Effector CD4-positive, alpha-beta T cell (primary cell): ENCODE measurements at places on chromosomes 7 and 10.

- no peak for DNase-seq
Observed at GRCh38 chr7:23396222-23397015, 73.9 kb downstream of the IGF2BP3 start.

GRCh38 chr10:18303851-18304801 is 163.9 kb downstream of the CACNB2 start:
- DNase-seq: no peak

- no peak for DNase-seq
Observed at GRCh38 chr7:149766135-149766675, 7.2 kb downstream of the ZNF467 start.

- DNase-seq: no peak
Observed at GRCh38 chr10:89147256-89147655, 59.9 kb downstream of the CH25H start.

GRCh38 chr10:86699991-86700840 is 31.9 kb downstream of the LDB3 start:
- DNase-seq: no peak

DNA sequence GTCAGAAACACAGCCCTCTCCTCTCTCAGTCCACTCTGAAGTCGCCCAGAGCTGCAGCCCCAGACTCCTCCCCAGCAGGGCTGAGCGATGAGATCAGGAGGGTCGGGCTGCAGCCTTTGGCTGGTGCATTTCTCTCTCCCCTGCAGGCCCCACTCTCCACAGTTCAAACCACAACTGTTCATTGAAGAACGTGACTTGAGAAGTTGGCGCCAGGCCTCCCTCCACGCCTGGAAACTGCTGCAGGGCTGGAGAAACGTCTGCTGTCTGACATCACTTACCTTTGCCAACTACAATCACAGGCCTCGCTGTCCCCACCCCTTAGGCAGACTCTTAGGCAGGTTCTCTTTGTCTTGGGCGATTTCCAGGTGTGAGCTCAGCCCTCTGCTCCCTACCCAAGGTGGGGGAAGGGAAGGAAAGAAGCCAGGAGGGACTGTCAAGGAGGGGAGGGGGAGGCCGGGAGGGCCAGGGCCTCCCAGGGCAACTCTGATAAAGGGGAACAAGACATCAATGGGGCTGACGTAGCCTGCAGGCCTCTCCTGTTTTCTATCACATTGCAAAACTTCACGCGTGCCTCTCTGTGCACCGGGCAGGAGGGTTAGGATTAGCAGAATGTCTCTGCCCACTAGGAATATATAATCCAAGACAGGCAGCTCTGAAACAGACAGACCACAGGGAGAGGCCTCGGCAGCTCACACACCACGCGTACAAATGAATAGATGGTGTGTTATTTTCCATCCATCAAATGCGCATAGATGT is 32.7 kb downstream of the CALML5 start:
- DNase-seq: no peak

DNA sequence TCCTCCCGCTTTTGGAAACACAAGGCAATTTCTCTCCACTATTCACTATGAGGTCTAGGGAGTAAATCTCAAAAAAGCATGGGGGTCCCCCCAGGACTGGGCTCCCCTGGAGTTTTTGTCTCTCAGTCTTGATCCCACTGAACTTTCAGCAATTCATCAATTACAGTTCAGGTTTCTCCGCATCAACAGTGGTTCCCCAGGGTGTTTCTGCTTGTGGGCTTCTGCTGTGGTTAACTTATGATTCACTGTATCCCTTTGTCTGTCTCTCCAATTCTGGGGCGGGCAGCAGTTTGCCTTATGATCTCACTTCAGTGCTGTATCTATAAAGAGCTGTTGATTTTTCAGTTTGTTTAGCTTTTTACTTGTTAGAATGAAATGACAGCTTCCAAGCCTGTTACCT is 142.6 kb upstream of the CDC14C start:
- DNase-seq: no peak

- no peak for DNase-seq
Observed at GRCh38 chr10:48227213-48227612, 47.3 kb downstream of the FRMPD2 start.

GRCh38 chr7:84226759-84227158 is 32.2 kb upstream of the SEMA3A start:
- DNase-seq: no peak

GRCh38 chr7:157827045-157827862 is 490.4 kb downstream of the DNAJB6 start:
- DNase-seq: no peak

- DNase-seq: no peak
Observed at GRCh38 chr7:16739863-16740622, 13.5 kb upstream of the TSPAN13 start.

DNA sequence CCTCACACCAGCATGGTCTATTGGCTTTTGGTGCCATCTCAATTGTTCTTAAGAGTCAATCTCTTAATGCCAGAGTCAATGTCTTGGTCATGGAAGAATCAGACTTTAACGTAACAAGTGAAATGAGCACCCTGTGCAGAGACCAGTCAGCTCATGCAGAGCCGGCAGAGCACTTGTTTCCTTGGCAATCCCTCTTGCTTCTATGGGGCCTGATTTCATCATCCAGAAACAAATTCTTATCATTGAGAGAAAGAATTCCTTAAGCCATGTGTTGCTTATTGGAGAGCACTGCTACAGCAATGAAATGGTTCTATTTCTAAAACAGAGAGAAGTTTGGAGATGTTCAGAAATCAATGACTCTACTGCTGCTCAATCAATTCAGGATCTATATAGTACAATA is 212.8 kb downstream of the IPMK start:
- DNase-seq: no peak

DNA sequence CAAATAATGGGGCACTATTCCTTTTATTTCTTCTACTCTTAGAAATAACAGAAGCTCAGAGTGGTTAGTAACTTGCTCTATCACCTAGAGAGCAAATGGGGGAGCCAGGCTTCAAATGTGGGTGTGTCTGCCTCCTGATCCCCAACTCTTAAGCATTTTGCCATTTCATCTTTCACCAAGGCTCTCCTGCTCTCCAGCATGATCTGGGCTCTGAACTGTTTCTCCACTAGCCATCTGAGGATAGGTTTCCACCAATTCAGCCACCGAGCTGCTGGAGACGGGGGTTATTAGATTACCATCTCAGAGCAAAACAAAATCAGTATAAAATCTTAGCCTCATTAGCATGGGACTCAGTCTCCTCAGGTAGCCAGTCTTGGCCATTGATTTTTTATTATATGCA is 20.2 kb upstream of the VAX1 start:
- no peak for DNase-seq

GRCh38 chr7:151125470-151125845 is 39.2 kb downstream of the AGAP3 start:
- no peak for DNase-seq

GRCh38 chr7:30556840-30557239 is 37.8 kb upstream of the GARS1 start:
- no peak for DNase-seq

DNA sequence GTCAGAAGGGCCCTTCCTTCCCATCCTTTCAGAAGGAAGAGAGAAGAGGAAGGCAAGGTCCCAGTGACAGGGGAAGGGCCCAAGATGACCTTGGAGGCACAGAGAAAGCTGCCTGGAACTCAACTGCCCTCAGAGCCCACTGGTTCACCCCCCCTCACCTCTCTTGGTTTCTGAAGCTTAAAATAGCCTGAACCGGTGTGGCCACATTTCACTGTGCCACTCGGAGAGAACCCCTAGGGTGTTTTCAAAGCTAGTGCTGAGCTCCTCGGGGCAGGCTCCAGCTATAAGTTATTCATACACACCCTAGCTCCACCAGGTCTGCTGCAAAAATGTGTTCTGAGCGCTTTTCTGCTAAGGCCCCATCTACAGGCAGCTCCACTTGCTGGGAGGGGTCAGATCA is 60.9 kb upstream of the ADRB1 start:
- DNase-seq: no peak

GRCh38 chr7:150365673-150366398 is 2.8 kb upstream of the REPIN1 start:
- DNase-seq: no peak

- no peak for DNase-seq
Observed at GRCh38 chr10:103493362-103493915, at the start of gene NEURL1. Gene NEURL1 (plus strand): TSS chr10:103493705. CDS start chr10:103494388, 683 bp downstream.

DNA sequence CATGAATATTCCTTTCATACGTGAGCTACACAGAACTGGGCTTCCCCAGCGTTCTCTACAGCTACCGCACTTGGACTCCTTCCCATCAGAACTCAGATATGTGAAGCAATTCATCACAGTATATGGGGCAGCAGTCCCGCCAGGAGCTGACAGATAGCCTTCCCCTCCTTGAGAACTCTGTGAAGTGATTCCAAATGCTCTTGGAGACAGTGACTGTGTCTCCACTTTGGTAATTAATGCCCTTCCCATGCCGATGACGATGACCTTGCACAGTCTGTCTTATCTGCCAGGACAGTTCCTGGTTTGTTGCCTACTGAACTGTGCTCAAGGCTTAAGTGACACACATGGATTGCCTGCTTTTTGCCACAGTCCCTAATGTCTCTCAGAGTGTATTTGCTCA is 75.0 kb upstream of the AFAP1L2 start:
- no peak for DNase-seq

DNA sequence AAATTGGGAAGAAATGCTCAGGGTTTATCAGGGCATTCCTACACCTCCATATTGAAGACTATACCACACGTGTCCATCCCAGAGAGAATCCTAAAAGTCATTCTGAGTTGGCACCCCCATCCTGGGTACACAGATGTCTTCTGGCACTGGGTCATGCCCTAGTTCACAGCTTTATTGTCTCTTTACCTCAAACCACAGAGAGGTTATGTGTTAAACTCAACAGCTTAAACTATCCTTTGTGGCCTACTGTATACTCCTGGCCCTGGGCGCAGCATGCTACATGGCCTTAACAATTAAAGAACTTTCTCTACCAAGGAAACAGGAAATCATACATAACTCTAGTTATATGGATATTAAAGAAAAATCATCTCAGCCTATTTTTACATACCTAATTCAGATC is 115.6 kb upstream of the SEM1 start:
- DNase-seq: no peak

DNA sequence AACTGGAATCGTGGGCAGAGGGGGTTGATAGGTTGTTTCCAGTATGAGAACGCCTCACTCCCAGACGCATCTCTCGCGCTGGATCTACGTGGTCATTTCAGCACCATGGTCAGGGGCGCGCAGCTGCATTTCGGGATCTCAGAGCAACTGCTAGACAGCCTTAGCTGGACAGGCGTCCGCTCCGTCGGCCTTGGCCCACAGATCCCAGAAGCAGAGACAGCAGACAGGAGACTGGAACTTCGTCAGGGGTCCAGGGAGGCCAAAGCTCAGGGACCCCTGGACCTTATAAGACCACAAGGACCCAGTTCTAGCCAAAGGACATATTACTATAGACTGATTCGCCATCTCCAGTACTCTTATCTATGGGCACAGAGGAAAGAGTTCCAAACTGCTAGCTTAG is 5.3 kb downstream of the NEUROG3 start:
- no peak for DNase-seq

DNA sequence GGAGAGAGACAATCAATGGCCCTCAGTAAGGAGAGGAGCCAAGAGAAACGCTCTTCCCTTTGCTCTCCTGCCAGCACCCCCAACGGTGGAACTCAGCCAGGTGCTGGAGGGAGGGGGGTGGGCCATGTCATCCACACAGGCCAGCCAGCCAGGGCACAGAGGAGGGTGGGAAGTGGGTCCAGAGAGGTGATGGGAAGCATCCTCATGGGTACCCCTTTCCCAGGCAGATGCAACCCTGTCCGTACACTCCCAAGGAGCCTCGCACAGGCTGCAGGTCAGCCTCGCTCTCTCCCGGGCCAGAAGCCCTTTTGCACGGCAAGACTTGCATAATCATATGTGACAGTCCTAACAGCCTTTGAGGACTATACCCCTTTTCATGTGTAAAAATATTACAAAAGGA is 142.0 kb upstream of the NAMPT start:
- no peak for DNase-seq

- DNase-seq: no peak
Observed at GRCh38 chr10:24404567-24404966, 195.6 kb downstream of the KIAA1217 start.

GRCh38 chr10:71840958-71841335 is 10.1 kb downstream of the PSAP start:
- no peak for DNase-seq

DNA sequence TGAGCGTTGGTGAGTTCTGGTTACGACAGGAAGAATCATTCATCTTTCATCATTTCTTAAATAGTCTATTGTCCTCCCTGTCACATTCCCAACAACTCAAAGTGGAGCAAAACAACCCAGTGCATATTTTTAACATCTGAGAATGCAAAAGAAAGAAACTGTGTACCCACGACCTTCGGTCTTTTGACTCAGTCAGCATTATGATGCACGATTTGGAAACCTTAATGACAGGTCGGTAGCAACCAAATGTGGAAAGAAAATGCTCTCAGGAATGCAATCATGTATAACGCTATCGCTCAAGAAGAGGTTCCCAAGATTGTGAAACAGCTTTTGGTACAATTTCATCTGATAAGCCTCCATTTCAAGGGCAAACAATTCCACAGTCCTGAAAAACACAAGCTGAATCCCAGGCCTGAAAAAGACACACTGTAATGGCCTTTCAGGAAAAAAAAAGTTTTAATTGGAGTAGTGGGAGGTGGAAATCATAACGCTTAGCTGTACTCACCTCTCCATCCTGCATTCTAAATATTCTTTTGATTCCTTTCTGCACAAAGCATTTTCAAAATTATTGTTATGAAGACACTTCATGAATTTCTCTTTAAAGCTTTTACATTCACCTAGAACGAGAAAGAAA is 2.6 kb downstream of the COX19 start:
- DNase-seq: no peak

DNA sequence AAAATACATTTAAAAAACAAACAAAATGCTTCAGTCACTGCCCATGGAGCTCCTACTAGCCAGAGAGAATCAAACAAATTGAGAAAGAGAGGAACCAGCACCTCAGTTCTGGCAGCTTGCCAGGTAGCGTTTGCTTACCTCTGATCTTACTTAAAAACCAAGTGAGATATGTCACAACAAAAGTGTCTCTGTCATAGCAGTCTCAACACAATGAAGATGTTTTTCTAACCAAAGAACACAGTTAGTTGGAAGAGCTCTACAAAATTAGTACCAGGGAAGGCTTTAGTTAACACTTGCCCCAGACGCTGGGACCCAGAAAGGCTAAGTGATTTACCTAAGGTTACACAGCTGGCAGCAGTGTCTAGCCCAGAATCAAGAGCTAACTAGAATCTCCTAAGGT is 3.4 kb downstream of the DOCK4 start:
- peak; percentile 26 for DNase-seq

GRCh38 chr7:4699841-4700240 is 17.7 kb downstream of the FOXK1 start:
- DNase-seq: no peak

- no peak for DNase-seq
Observed at GRCh38 chr10:110887560-110887959, 15.8 kb downstream of the PDCD4 start.
